ENCODE measurements at places on chromosomes 4 and X. TPM values are rescaled to one million over a fixed set of nuclear protein-coding genes. Genes with fewer than 3 reads are reported as not detected.

Gene DOK7
- not detected for total RNA-seq

Gene OPRPN
- total RNA-seq: not detected

Gene CCDC160
- total RNA-seq: not detected

Gene RPS6KA6
- total RNA-seq: 4.0 TPM

Gene ADH7
- 2.1 TPM for total RNA-seq

Gene ENPP6
- not detected for total RNA-seq

Gene MAGEH1
- 27.8 TPM for total RNA-seq

Gene CENPVL3
- not detected for total RNA-seq

Gene CXCL5
- 0.61 TPM for total RNA-seq
